ENCODE measurements at places on chromosomes 3 and 15.

DNA sequence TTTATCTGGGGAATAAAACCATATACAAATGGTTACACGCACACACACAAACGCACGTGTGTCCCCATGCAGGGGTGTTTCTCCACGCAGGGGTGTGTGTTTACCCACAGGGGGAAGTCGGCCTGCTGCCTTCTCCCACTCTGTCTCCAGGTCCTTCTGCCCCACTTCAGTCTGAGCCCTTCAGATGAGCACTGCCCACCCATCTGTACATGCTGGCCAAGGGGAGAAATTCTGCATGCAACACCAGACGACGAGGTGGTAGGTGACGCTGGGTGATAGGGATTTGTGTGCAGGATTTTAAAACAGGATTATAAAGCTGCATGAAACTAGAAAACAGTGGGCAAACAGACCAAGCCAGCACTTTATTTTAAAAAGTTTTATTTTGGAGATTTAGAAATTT is 122.5 kb downstream of the TJP1 start:
- DNase-seq = no peak

- DNase-seq = no peak
These were observed 61.0 kb downstream of the PGPEP1L start for GRCh38 chr15:98946301-98947255.

DNA sequence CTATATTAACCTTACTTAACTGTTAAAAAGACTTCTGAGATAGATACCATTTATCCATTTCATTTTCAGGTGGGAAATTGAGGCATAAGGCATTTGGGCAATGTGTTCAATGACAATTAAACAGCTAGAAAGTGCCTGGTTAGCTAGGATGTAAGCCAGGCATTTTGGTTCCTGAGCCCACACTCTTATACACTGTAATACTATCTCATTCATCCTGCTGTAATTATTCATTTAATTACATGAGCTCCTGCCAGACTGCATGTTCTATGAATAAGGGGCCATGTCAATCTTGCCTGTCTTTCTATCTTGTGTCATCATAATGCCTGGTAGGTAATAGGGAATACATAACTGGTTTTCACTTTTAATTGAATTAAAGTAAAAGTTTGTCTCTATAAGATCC is 74.0 kb downstream of the RBMS3 start:
- DNase-seq = no peak

GRCh38 chr3:139620438-139620837 is 57.3 kb downstream of the NMNAT3 start:
- no peak for DNase-seq

DNA sequence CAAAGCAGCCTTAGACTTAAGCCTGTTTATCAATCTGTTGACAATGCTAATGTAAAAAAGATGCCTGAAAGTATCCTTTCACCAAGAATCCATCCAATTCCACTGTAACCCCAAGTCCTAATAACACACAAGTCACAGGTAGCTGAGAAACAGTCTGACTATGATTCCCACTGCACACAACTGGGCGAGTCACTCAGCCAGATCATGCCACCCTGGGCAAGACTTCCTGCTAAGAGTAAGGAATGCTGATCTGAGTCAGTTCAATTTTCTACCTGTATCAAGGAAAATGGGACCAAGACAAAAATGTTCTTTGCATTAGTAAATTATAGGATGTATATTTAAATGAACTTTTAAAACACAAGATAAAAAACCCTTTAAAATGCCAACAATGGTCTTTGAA is 33.3 kb downstream of the NPTN start:
- no peak for DNase-seq

DNA sequence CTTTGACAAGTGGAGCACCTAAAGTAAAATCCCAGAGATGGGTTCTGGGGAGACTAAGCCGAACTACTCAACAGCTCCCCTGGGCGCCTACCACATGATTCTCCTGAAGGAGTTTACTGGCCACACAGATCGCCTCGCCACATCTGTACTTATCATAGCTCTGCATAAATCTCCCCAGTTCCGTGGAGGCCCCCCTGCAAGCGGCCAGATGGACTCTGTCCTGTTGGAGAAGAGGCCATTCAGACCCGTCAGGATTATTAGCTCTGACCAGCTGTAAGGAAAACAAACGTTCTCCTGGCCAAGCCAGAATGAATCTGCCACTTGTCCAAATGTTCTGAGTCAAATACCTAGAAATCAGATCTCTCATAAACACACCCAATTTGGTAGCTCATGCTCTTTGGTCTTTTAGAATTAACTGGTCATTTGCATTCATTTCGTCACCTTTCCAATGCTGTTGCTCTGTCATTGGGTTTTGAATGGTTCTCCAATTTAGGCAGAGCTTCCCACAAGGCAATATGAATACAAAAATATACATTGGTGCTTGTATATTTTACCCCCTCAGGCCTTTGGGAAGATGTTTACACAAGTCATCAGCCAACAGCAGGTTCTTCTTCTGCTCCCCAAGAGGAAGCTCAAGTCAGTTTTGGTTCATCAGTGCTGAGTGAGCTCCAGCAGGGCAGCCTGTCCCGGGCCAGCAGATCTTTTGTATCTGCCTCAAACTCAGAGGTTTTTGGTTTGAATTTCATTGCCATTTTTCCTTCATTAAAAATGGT is 124.5 kb downstream of the THSD4 start:
- DNase-seq = no peak

GRCh38 chr15:43215961-43216360 is 4.9 kb downstream of the EPB42 start:
- no peak for DNase-seq

GRCh38 chr3:20022954-20023622 is 11.0 kb upstream of the PP2D1 start:
- no peak for DNase-seq

DNA sequence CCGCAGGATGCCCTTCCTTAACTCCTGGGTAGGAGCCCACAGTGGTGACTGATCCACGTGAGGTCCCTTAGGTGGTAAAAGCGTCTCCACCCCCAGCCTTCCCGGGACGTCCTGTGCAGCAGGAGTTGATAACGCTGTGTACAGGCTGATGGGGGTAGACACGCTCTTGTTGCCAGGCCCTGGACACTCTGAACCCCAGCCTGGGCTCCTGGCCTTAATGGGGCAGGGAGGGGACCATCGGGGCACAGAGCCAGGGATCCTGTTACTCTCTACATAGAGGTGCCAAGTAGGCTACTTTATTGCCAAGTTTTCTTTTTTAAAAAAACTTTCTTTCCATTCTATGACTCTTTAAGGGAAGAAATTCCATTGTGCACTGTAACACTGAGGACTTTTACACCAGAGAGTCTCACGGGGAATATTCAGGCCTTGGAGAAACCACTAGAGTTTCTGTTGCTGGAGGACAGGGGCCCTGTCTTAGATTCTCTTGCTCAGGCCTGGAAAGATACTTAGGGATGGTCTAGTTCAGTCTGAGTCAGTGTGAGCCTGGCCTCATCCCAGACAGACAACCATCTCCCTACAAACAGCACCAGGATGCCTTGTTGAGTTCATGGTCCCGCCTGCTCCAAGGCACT is 104.3 kb upstream of the RNU6-1 start:
- DNase-seq = no peak

- DNase-seq = no peak
These were observed 49.1 kb downstream of the RUBCN start for GRCh38 chr3:197687570-197687969.

- no peak for DNase-seq
These were observed 312.7 kb downstream of the TLE3 start for GRCh38 chr15:69784798-69785566.

DNA sequence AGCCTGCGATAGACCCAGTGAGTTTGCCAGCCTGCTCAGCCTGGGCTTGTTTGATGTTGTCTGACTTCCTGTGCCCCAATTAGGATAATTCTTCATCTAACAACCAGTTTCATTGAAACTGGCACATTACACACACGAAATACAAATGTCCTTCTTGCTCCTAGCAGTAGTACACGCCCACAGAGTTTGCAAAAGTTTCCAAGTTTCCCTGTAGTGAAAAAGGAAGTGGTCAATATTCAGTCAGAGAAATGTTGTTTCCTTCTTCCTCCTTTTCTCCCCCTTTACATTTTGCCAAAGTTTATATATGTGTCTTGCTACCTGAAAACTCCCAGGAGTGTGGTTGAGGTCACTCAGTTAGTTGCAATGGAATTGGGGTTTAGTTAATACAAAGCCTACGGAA is 58.4 kb upstream of the LRTM1 start:
- DNase-seq = no peak

GRCh38 chr15:66959875-66960274 is 105.5 kb upstream of the SMAD3 start:
- no peak for DNase-seq

GRCh38 chr15:27449941-27450340 is 479.0 kb downstream of the GABRG3 start:
- no peak for DNase-seq

DNA sequence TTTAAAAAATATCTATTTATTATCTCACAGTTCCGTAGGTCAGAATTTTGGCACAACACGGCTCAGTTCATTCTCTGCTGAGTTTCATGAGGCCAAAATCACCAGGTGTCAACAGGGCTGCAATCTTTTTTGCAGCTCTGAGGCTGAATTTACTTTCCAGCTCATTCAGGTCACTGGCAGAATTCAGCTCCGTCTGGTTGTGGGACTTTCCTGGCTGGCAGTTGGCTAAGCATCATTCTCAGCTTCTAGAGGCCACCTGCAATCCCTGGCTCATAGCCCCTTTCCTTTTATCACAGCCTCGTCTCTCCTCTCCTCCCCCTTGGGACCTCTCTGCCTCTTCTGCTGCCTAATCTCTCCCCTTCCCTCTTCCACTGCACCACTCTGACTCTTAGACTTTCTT is 174.0 kb upstream of the WNT5A start:
- no peak for DNase-seq

- DNase-seq = no peak
These were observed 21.6 kb upstream of the DUSP7 start for GRCh38 chr3:52077925-52078324.

DNA sequence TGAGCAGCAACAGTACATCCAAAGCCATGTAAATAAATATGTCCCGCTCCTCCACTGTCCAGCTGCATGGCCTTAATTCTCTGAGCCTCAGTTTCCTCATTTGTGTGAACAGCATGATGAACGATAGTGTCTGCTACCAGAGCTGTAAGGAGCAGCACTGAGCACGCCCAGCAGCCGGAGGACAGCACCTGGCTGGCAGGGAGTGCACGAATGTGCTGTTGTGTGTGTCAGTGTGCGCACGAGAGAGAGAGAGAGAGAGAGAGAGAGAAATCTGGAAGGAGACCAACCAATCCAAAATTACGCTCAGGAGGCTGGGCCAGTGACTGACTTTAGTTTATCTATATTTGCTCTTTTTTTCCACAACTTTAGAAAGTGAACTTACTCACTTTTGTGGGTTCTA is 26.6 kb upstream of the PLXNA1 start:
- no peak for DNase-seq

DNA sequence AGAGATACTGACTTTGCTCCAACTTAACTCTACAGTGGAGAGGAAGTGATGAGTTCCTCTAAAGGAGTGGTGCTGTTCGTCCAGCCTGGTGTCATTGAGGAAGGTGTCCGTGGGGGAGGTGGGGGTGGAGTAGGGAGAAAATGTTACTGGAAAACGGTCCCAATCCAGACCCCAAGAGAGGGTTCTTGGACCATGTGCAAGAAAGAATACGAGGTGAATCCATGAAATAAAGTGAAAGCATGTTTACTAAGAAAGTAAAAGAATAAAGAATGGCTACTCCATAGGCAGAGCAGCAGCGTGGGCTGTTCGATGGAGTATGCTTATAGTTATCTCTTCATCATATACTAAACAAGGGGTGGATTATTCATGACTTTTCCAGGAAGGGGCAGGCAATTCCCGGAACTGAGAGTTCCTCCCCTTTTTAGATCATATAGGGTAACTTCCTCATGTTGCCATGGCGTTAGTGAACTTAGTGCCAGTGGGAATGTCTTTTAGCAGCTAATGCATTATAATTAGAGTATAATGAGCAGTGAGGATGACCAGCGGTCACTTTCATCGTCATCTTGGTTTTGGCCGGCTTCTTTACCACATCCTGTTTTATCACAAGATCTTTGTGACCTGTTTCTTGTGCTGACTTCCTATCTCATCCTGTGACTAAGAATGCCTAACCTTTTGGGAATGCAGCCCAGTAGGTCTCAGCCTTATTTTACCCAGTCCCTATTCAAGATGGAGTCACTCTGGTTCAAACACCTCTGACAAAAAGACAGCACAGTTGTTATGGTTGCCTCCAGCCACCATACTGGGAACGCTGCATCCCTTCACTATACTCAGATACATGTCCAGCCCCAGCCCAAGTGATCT is 38.6 kb downstream of the CLEC3B start:
- DNase-seq = no peak

GRCh38 chr3:146625186-146625775 is 20.1 kb upstream of the PLSCR5 start:
- DNase-seq = no peak

- DNase-seq = peak; percentile 69
These were observed 12.1 kb upstream of the RTP2 start for GRCh38 chr3:187714404-187714979.

DNA sequence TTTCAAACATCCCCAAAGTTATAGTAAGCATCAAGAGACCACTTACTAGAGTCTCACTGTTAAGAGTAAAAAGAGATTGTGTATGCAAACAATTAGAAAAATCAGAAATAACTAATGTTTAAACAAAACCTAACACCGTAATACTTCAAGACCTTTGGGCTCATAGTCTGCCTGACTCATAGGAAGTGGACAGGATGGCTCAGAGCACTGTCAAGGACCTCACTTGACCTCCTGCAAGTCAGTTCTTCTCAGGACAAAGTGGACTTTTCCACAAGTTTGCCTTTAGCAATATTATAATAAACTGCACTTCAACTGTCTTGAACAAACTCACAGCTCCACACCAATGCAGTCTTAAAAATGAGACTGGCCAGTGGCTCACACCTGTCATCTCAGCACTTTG is 34.8 kb downstream of the IL12A start:
- DNase-seq = no peak

DNA sequence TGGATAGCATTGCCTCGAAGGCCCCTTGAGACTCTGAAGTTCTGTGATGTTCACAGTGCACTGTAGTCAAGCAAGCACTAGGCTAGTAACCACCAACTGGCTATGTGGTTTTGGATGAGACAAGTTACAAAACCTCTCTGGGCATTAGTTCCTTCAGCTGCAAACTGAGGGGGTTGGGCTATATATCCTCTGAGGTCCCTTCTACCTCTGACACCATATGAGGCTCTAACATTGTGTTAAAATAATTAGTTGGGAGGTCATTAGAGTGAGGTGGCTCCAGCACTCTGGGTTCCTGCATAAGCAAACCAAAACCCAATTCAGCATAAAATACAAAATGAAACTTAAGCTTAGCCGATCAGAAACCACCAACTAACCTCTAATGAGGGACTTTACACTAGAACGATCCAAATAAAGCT is 209.5 kb upstream of the LRRN1 start:
- no peak for DNase-seq

DNA sequence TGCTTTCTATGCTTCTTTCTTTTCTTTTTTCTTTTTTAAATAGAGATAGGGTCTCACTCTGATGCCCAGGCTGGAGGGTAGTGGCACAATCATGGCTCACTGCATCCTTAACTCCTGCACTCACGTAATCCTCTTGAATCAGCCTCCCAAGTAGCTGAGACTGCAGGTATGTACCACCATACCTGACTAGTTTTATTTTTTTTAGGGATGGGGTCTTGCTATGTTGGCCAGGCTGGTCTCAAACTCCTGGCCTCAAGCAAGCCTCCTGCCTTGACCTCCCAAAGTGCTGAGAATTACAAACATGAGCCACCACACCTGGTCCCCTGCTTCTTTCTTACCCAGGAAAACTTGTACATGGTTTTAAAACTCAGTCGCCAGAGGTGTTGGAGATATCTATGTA is 24.2 kb upstream of the HDC start:
- no peak for DNase-seq

All from progenitor cell of endocrine pancreas (in vitro differentiated cells).